ENCODE measurements at places on chromosomes 7 and 10.

- DNase-seq: no peak
These were observed 162.0 kb downstream of the KLF6 start for GRCh38 chr10:3622845-3623621.

GRCh38 chr7:158740013-158740656 lies 35.5 kb upstream of the NCAPG2 start:
- peak; percentile 87 for DNase-seq

DNA sequence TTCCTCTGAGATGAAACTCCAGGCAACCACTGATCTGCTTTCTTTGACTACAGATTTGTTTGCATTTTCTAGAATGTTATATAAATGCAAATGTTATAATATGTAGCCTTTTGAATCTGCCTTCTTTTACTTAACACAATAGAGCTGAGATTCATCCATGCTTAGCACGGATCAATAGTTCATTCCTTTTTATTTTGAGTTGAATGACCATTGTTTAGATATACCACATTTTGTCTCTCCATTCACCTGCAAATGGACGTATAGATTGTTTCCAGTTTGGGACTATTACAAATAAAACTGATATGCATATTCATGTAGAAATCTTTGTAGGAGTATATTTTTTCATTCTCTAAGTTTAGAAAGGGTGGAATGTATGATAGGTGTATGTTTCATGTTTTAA lies 57.7 kb downstream of the VPS41 start:
- no peak for DNase-seq

DNA sequence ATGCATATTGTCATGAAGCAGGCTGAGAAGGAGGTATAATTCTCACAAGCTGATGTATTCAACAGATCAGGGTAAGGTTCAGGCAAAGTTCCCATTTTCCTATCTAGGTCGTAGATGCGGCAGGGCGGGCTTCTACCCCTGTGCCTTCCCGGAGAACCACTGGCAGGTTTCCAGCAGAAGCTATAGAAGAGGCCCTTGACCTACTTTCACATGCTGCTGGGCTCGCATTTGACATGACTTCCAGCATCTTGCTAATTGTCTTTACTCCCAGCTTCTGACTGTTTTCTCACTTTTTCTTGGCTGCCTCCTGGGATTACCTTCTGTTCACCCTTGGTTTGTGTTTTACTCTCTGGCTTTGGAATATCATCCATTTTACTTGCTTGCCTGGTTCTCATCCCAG lies 32.6 kb upstream of the ORC5 start:
- no peak for DNase-seq

DNA sequence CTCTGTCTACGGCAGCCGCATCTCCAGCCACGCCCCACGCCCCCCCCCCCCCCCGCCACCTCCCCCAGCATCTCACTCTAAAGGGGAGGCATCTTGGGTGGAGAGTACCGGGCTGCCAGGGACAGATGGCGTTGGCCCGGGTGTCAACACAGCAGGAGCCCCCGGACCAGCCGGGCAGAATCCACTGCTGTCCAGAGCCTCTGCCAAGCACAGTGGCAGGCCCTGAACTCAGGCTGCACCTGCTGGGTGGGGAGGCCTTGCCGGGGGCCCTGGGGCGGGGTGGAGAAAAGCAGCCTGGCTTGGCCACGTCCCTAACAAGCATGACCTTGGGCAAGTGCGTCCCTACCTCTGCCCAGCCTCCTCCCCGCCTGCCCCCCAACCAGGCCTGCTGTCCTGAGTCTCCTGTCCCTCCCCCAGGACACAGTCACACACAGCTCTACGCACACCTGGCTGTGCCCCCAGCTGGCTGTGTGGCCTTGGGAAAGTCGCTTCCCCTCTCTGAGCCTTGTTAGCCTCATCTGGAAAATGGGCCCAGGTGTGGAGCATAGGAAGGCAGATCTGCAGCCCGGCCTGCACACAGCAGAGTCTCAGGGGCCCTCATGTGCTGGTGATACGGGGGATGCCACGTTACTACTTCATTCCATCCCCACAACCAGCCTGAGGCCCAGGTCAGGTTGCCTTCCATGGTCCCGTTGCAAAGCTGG lies 45.2 kb downstream of the MICALL2 start:
- DNase-seq: no peak

GRCh38 chr7:133672866-133673265 lies 420.0 kb downstream of the EXOC4 start:
- DNase-seq: no peak

DNA sequence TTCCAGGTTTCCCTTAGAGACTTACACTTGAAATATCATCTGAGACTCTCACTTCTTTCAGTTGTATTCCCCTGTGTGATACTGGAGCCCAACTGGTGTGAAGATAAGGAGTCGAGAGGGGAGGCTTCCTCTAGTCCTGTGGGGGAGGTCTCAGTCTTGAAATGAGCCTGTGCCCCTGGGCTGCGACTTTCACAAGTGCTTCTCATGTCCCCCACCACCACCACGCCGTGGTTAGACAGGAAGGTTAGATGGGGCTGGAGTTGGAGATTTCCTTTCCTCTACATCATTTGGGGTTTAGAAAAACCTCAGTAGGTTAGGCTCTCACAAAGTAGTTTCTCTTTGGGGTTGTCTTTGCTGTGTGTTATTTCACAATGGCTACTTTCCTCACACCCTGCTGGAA lies 25.6 kb upstream of the MKX start:
- DNase-seq: peak; percentile 23

- DNase-seq: no peak
These were observed 889 bp upstream of the GPR15LG start for GRCh38 chr10:84172467-84173356.

DNA sequence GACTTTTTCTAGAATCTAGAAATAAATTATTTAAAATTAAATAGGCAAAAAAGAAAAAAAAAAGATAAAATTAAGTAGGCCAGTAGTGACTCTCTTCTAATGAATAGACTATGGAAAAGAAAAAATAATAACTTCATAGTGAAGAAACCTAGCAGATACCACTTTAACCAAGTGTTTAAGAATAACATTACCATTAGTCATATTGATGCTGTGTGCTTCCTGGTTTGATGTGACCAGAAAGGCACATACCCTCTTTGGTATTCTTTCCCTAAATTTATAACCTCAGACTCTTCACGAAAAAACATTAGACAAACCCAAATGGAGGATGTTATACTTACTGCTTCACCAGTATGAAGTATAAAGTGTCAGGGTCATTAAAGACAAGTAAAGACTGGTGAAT lies 42.6 kb downstream of the KIF20B start:
- no peak for DNase-seq

DNA sequence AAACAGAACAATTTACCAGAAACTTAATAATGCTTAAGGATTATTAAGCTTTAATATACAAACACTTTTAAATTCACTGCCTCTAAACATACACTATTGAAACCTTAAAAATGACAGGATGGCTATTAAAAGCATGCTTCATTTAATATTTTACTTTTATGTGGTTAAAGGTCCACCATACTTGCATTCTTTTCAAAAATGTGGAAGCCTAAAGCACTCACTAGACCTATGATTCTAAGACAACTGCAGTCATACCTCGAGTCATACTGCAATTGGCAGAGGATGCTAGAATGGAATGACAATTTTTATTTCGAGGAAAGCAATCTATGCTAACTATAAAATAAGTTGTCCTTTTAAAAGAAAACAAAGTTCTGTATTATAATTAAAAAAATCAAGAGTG lies 85.3 kb downstream of the PIP4K2A start:
- no peak for DNase-seq

DNA sequence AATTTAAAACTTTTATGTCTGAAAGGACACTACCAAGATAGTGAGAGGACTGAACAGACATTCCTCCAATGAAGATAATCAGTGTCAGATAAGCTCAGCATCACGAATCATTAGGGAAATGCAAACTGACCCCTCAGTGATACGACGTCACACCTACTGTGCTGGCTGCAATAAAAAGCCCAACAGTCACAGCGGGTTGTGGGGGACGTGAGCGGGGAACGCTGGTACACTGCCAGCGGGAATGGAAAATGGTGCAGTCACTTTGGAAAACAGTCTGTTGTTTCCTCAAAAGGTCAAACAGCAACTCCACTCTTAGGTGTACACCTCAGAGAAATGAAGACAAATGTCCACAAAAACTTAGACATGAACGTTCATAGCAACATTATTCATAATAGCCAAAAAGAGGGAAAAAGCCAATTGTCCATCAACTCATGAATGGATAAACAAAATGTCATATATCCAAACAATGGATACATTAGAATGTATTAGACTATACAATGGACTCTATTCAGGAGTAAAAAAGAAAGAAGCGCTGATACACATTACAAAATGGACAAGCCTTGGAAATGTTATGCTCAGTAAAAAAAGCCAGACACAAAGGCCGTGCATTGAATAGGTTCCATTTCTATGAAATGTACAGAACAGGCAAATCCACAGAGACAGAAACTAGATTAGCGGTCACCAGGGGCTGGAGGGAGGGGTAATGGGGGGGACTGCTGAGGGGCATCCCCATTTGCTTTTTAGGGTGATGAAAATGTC lies 2.4 kb upstream of the ECHS1 start:
- no peak for DNase-seq

DNA sequence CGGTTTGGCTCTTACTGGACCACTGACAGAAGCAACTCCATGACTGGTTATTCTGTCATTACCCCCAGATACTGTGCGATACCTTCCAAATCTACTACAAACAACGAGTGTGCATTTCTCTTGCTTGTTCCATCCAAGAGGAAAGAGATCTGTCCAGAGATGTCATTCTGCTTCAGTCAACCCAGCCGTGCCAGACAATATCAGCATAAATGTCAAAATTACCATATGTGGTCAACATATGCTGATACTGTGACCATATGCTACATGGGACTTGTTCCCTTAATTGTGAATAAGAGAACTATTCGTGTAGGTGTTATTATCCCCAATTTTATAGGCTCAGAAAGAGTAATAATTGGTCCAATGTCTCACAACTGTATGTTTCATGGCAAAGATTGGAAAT lies 143.2 kb upstream of the PRSS1 start:
- no peak for DNase-seq

- DNase-seq: peak; percentile 54
These were observed 62.6 kb downstream of the CUL2 start for GRCh38 chr10:35027567-35027966.

- no peak for DNase-seq
These were observed 98.1 kb upstream of the NAMPT start for GRCh38 chr7:106382929-106383328.

DNA sequence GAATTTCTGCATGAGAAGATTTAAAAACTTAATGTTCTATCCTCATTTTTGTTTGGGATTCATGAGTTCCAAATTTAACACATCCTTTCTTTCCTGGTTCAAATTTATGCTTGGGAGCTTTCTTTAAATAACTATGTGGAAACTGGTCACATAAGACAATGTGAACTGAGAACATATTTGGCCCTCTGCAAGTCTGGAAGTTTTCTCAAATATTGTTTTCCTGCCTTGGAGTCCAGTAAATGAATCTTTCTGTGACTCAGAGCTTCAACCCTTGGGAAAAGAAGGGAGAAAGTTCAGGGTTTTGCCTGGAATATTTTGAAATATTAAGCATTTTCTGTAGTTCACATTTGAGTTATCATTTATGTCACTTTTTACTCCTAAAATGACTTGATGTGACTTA lies 559.0 kb upstream of the NRP1 start:
- DNase-seq: no peak
